ENCODE measurements at places on chromosomes 5 and 9.

DNA sequence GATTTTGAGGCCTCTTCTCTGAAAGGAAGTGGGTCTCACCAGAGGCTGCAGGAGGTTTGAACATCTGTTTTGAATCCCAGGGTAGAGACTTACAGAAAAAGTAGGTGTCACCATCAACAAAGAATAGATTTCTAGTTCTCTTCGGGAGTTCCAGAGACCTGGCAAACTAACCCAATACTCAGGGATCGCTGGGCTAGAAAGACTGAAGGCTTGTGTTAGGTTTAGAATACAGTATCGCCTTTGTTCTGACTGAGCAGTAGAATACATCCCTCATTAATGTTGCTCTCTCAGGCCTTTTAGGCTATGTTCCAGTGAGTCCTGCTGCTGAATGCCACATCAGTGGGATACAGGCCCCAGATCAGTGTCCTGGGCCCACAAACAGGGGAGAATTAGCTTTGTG is 27.2 kb downstream of the RUSC2 start:
- DNase-seq = no peak

DNA sequence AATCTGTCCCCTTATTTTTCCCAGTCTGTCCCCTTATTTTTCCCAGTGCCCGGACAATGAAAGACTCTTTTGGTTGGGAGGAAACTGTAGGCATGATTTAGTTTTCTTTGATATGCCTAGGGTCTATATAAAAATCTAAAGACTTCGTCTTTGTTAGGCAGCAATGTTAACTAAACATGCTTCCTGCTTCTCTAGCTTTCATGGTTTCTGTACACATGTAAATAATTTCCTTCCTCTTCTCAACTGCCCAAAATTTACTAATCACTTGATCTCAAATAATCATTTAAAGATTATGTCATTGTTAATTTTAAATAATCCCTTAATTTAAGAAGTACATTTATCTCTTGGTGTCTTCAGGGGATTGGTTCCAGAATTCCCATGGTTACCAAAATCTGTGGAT is 47.8 kb upstream of the RAPGEF6 start:
- no peak for DNase-seq

DNA sequence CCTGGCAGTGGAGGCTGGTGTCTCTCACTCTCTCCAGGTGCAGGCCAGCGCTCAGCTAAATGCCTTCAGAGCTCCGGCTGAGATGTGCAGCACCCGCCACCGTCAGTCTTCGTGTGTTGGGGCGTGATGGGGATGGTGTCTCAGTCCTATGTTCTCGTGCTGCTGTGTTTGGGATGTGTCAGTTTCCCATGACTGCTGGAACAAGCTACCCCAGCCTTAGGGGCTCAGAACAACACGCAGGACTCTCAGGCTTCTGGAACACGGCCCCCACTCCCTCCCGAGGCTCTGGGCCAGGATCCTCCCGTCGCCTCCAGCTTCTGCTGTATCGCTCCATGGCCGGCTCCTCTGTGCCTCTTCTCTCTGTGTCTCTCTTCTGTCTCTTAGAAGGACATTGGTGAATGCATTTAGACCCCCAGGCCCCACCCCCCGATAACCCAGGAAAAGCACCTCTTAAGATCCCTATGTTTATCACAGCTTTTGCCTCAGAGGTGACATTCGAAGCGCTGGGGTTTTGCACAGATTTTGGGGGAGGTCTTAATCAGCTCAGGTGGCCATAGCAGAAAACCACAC is 9.6 kb upstream of the CEP72 start:
- DNase-seq = no peak

DNA sequence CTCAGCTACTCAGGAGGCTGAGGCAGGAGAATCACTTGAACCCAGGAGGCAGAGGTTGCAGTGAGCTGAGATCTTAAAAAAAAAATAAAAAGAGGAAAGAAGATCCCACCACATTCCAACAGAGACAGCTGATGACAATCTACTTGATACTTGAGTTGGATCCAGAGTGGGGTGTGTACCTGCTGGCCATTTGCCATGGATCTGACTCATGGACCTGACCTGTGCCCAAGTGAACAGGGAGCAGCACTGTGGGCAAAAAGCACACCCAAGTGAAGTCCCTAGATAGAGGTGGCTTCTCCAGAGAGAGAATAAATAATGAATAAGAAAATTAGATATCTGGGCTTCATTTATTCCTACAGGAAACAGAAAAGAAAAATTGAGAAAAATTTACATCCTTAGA is 81.2 kb upstream of the MIER3 start:
- DNase-seq = no peak

- DNase-seq = no peak
Observed at GRCh38 chr5:79686799-79687198, 2.8 kb upstream of the CMYA5 start.
